ENCODE measurements at places on chromosomes 4 and X. TPM values are rescaled to one million over a fixed set of nuclear protein-coding genes. Genes with fewer than 3 reads are reported as not detected.

EXOC1L gene
- total RNA-seq: not detected

PIR gene
- 4.3 TPM for total RNA-seq

CYBB gene
- not detected for total RNA-seq

SLC9B2 gene
- total RNA-seq: 17.0 TPM

HTN3 gene
- not detected for total RNA-seq

DCX gene
- not detected for total RNA-seq

KCNIP4 gene
- total RNA-seq: not detected

CFAP47 gene
- total RNA-seq: not detected

C1GALT1C1 gene
- 41.5 TPM for total RNA-seq

CXCR3 gene
- total RNA-seq: not detected

EFNB1 gene
- 4.8 TPM for total RNA-seq

LPAR4 gene
- total RNA-seq: not detected

GATB gene
- total RNA-seq: 26.5 TPM

PGAM4 gene
- total RNA-seq: not detected

TMEM165 gene
- total RNA-seq: 114 TPM

VEGFC gene
- 370 TPM for total RNA-seq

OTC gene
- total RNA-seq: not detected

RHOXF2 gene
- total RNA-seq: not detected

ENPEP gene
- 0.03 TPM for total RNA-seq

DCAF8L2 gene
- total RNA-seq: not detected

All from HFFc6 (cell line).